PC-9 (cell line): ENCODE measurements at places on chromosomes 4 and X.

GRCh38 chr4:120105472-120105871 lies 38.8 kb upstream of the MAD2L1 start:
- no peaks in the 10 kb centered on the region for H3K27me3 ChIP-seq
- no peaks in the 10 kb centered on the region for H3K4me1 ChIP-seq
- H3K4me3 ChIP-seq, result no peak overlapping the region
- no peak overlapping the region for H3K27ac ChIP-seq

GRCh38 chrX:72057849-72058248 lies 73.9 kb downstream of the RTL5 start:
- DNase-seq, result no peak
- no peak overlapping the region for H3K27ac ChIP-seq
- H3K36me3 ChIP-seq, result no peaks in the 10 kb centered on the region
- peaks cover 78% of the 10 kb centered on the region for H3K27me3 ChIP-seq
- no peaks in the 10 kb centered on the region for H3K4me1 ChIP-seq

GRCh38 chr4:42914937-42915336 lies 22.4 kb downstream of the GRXCR1 start:
- H3K27ac ChIP-seq, result no peak overlapping the region
- no peak for DNase-seq
- H3K27me3 ChIP-seq, result no peaks in the 10 kb centered on the region

DNA sequence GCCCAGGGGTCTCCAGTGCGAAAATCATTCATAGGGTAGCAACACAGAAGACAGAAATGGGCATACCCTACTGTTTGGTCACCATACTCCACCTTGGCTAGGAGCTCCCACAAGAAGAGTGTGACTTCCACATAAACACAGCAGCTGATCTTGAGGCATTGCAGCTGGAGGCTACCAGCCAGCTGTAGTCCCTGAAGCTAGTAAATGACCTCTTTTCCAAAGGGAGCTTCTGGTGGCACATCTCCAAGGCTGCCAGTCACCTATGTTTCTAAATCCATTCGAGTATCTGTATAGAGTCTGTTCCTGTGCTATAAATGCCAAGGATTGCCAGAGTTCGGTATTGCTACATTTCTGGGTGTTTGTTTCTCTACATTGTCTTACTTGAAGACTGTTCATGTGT lies 21.3 kb upstream of the PNPLA4 start:
- H3K36me3 ChIP-seq, result no peaks in the 10 kb centered on the region
- no peaks in the 10 kb centered on the region for H3K4me1 ChIP-seq
- no peak overlapping the region for H3K27ac ChIP-seq

DNA sequence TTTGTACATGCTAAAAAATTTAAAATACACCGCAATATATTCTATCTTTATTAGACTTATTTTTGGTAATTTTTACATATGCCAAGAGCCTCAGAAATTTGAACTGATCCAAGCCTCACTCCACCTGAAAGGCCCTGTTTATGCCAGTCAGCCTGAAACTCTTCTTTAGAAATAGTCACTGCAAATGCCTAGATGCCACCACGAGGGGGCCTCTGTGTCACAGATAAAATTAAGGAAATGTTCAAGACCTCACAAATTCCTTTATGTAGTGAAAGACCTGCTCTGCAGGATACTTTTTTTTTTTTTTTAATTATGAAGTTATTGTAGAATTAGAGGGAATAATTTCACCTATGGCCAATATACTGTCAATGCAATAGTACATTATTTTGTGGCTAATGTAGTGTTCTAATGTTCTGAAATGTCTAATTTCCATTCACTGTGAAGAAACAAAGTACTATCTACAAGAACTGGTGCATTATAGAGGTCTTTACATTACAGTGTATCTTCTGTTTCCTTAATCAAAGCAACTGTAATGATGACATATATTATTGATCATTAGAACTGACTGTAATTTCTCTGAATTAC lies 69.8 kb downstream of the DTHD1 start:
- H3K4me3 ChIP-seq, result no peak overlapping the region
- H3K27ac ChIP-seq, result no peak overlapping the region
- no peaks in the 10 kb centered on the region for H3K36me3 ChIP-seq

DNA sequence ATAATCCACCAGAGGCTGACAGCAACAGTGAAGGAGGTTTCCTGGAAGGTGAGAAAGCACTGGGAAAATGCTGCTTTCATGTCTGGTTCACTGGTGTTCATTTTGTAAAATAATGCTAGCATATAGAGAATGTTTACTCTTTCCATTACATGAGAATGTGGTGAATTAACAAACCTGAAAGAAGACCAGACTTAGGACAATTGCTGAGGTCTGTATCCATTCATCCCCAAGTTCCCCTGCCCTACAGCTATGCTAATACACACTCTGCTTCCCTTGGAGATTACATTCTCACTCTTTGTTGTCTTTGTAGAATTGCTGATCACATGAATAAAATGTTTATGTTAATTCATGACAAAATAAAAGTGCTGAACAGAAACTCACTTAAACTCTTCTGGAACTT lies 99.5 kb downstream of the ARHGAP6 start:
- no peak overlapping the region for H3K27ac ChIP-seq
- DNase-seq, result no peak
- no peaks in the 10 kb centered on the region for H3K27me3 ChIP-seq
- H3K4me3 ChIP-seq, result no peak overlapping the region

DNA sequence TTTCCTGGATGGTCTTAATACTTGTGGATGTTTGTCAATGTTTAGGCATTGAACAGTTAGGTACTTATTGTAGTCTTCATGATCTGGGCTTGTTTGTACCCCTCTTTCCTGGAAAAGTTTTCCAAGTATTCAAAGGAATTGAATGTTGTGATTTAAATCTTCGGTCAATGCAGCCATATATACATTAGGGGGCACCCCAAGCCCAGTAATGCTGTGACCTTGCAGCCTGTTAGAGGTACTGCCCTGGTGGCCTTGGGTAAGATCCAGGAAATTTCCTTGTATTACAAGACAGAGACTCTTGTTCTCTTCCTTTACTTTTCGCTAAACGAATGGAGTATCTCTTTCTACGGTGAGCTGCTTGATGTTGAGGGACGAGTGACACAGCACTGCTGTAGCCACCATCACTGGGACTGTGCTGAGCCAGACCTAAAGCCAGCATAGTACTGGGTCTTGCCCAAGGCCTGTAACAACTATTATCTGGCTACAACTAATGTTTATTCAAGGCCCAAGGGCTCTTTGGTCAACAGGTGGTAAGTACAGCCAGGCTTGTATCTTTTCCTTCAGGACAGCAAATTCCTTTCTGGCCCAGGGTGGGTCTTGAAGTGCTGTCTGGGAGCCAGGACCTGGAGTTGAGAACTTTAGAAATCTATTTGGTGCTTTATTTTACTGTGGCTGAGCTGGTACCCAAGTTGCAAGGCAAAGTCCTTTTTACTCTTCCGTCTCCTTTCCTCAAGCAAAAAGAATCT lies 118.3 kb upstream of the ATOH1 start:
- H3K4me3 ChIP-seq, result no peak overlapping the region
- H3K36me3 ChIP-seq, result no peaks in the 10 kb centered on the region
- no peak for DNase-seq

DNA sequence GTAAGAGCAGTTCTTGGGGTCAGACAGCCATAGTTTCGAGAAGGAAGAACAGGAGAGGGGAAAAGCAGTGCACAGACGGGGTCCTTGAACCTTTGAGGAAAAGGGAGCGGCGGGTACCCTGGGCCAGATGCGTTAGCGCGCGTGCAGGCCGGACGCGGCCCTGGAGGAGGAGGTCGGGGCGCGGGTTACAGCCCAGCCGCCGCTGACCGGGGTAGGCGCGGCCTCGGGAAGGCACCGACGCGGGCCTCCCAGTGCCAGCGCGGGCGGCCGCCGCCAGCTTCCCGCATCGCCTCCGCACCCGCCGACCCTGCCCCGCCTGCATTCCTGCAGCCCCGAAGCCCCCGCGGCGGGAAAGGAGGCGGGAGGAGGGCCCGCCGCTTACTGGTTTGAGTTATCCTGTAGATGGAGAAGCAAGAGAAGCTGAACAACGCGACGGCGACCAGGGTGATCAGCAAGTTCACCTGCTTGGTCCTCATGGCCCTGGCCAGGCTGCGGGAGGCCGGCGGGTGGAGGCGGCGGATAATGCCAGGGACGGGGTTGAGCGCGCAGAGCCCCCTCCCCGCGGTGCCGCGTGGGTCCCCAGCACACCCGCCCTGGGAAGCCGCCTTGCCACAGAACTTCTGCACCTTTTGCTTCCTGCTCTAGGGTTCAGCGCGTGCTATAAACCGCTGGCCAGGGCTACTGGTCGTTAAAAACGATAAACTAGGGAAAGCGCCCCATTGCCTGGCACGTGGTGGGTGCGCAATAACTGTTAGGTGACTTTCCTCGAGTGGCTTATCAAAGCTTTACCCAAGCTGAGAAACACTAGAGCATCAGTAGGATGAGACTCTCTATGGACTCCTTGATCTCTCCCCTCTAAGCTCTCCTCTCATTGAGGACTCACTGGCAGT lies at the start of gene MGAT4D:
Gene MGAT4D (minus strand): TSS at position 547 of the 890 bp plus-strand sequence. CDS start 71 bp downstream, at position 476.
- no peaks in the 10 kb centered on the region for H3K27me3 ChIP-seq
- DNase-seq, result no peak

- no peaks in the 10 kb centered on the region for H3K27me3 ChIP-seq
- H3K4me1 ChIP-seq, result no peaks in the 10 kb centered on the region
- DNase-seq, result no peak
- no peak overlapping the region for H3K27ac ChIP-seq
- no peak overlapping the region for H3K4me3 ChIP-seq
Observed at GRCh38 chrX:136731207-136731782, 49.4 kb downstream of the ARHGEF6 start.
